ENCODE measurements at places on chromosomes 5 and 9.

DNA sequence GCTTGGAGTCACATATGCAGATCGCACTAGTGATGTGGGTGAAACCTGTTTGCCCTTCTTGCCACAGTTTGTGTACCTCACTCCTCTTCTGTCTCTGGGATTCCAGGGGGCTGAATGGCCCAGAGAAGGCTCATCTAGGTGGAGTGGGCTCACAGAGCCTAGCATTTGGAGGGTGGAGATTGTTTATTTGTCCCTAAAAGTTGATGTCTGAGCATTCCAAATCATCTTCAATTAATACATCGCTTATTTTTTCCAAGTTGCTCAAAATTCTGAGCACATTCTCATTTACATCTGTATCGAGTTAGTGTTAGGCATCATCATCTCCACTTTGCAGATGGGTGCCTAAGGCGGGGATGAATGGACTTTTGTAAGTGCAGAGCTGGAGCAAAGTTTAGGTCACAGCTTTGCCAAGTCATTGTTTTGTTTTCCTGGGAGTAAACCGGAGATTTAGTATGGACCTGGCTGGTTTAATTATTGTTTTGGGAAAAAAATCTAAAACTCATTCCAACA, 2.0 kb downstream of the ABL1 start:
- DNase-seq = no peak

DNA sequence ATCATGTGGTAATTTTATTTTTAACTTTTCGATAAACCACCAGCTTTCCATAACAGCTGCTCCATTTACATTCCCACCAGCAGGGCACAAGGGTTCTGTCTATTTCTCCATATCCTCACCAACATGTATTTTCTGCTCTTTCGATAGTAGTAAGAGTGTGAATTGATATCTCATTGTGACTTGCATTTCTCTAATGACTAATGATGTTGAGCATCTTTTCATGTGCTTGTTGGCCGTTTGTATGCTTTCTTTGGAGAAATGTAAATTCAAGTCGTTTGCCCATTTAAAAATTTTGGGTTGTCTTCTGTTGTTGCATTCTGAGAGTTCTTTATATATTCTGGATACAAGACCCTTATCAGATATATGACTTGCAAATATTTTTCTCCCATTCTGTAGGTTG, 45.9 kb downstream of the PSD2 start:
- no peak for DNase-seq

DNA sequence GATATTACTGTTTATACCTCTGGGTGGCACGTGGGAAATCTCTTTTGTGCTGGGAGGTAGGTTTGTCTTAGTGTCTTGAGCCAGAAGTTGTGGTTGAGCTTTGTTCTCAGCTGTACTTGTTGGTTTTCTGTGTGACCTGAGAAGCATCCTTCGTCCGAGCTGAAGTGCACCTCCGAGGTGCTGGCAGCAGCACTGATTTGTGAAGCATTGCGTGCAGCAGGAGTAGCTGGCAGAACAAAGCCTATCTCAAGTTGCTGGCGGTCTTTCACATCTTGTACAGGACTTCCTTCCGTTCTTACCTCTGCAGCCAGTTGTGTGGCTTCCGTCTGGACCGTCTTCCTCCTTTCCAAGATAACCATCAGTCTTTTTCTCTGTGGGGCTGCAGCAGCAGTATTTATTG, 4.3 kb downstream of the PRRC2B start:
- DNase-seq = no peak

DNA sequence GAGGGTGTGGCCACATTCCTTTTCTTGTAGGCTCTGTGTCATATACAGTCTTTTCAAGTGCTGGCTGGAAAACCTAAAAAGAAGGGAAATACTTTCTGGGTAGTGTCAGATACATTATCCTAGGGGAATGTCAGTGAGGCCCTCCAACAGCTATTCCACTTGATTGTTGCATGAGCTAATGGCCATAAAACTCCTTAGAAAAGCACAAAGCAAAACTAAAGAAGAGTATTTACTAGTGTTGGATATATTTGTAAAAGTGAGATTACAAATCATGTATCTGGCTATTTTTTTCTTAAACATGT, 829 bp downstream of the ANXA1 start:
- no peak for DNase-seq

GRCh38 chr9:123820139-123820538, 109.8 kb downstream of the DENND1A start:
- no peak for DNase-seq

DNA sequence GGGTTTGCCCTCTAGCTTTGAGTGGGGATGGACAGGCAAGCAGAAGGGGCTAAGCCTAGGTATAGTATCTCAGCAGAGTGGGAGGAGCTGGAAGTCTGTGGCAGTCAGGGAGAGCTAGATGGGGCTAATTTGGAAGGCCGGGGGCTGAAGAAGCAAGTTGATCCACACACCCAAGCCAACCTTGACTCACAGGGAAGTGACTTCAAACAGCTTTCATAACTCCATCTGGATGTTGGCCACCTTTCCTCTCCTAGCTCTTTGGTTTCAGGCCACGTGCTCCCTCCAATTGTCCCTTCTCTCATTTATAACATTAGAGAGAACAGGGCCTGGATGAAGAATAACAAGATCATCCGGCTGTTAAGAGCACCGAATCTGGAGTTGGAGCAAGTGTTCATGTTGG, 36.8 kb downstream of the EGR1 start:
- no peak for DNase-seq

GRCh38 chr5:113487416-113487780, 855 bp downstream of the MCC start:
- DNase-seq = no peak

DNA sequence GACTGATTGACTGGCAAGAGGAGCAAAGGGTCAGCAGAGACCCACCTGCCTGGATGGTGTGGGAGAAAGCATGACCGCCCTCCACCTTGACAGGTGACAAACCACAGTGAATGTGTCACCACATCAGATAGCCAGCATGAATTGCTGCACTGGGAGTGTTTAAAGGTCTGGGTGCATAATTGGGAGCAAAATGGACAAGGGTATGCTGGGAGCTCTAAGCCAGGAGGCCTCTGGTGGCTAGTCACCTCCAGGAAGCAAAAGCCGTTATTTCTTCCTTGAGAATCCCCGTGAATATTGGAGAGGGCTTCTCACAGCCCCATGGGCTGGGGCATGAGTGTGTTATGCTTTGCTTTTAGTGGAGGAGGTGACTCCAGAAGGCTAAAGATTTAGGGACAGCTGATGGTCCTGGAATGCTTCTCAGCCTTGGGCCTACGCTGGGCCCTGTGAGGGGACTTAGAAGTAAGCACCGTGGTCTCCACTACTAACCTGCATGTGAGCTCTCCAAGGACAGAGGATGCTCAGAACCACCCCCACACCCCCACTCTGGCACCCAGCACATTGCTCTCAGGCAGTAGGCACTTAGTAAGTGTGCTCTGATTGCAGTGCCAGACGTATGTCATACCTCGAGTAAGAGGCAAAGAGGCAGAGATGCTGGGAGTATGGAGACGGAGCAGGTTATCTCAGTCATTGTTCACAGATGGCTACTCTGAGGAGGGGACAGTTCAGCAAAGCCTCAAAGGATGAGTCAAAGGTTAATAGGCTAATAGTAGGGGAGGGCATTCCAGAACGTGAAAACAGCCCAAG, 9.1 kb upstream of the IRF1 start:
- DNase-seq = no peak

GRCh38 chr5:57529864-57530263, 47.3 kb upstream of the ACTBL2 start:
- DNase-seq = no peak

DNA sequence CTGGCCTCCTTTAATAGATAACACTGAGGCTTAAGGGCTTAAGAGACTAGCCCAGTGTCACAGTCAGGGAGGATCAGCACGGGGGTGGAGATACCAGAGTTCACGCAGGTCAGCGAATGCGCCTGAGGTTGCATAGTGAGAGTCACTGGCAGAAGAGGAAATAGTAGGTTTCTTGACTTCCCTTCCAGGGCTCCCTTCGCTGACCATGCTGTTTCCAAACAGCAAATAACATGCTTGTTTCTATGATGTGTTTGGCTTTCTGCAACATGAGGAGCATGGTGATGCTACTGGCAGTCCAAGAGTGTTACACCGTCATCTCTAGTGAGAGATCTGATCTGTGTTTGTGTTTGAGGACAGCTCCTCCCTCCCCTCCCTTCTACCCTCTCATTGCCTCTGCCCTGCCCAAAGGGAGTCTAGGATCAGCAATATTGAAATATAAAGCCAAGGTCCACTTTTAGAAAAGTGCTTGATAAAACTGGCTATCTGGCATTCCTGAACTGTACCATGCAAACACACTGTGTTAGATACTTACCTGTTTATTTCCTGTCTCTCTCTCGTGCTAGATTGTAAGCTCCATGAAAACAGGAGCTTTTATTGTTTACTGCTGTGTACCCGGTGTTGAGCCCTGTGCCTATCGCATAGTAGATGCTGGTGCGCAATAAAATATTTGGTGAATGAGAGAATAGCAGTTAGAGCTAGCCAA, 12.3 kb downstream of the TLE4 start:
- no peak for DNase-seq

DNA sequence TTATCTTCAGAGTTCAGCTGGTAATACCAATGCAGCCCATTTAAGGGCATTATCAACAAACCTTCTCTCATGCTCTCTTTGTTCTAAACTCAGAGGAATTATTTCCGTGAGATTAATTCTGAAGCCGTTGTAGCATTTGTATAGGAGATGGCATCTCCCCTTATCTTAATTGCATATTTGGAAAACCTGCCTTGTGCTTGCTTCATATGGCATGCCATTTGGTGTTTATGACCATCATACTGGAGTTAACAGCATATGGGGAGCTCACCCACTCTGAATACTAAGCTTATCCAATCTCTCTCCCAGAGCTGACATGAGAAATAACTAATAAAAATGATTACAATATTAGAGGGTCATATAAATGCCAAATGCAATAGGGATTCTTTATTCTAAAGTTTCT, 243.2 kb downstream of the BRINP1 start:
- DNase-seq = no peak

DNA sequence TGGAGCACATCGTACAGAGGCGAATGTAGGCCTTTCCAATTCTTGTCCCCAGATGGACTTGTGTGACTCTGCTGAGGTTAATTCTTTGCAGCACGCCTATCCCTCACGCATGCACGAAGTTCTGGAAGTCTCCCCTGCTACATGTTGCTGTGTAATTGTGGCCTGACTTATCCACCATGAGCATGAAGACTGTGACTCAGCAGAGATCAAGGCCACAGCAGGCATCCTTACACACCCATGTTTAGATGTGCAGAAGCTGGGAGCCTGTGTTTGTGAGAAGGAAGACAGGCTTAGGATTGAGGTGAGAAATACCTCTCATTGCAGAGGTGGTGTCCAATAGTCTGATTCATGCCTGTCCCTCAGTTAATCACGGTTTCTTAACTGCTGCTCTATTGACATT, 135.6 kb downstream of the ICE1 start:
- DNase-seq = no peak

DNA sequence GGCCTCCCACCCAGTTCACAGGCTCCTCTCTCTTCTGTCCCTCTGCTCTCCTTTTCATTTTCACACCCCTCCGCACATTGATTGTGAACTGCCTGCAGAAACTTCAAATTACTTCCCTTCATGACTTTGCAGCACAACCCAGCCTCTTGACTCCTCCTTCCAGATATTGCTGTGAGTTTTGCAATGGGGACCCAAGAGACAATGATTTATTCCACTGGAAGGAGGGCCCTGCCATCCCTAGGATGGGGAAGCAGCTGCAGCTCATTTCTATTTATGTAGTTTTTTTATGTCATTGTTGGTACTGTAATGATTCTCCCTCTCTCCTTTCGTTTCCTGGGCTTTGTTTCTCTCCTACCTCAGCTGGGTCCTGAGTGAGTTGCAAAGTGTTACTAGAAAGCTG, 364.9 kb downstream of the ICE1 start:
- no peak for DNase-seq

DNA sequence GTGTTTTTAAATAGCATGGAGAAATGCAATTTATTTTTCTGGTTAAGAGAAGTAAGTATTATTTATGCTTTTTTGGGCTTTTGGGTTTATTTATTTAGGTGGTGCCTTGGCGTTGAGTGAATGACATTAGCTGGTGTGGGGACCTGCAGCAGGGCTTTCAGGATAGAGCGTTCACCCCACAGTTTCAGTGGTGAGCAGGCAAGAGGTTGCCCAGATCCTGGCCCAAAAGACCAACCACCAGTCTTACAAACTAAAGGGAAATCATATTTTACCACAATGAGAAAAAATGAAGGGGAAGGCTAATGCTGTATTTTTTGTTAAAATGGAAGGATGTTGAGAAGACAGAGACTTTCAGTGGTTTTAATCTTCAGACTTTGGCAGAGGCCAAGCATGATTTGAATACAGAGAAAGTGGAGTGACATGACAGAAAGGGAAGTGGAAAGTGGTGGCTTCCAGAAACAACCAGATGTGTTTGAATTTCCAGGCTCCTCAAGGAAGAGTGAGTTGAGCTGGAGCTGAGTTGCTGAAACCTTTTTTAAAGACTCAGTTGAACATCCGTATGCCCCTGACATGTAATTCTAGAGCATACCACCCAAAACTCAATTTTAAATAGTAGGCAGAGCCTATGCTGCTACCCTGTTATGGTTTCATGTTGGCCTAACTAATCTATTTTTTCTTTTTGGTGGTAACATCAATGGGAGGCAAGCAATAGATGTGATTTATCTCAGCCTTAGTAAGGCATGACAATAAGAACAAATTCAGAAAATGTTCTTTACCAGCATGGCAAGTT, 94.8 kb downstream of the AOPEP start:
- no peak for DNase-seq

Measured in activated CD8-positive, alpha-beta memory T cell treated with anti-CD3 and anti-CD28 coated beads for 1 hour (primary cell).